Right renal cortex interstitium (tissue), 3 donors: ENCODE measurements at places on chromosomes 11 and 22.

GRCh38 chr22:19052941-19053541, 69.2 kb downstream of the DGCR2 start:
- DNase-seq: no peak

- no peak for DNase-seq
Measured at GRCh38 chr22:37100589-37101127, 8.9 kb downstream of the TMPRSS6 start.

GRCh38 chr11:94882931-94883330, 90.4 kb downstream of the CWC15 start:
- no peak for DNase-seq

- DNase-seq: no peak
Measured at GRCh38 chr11:46907606-46908005, 10.7 kb downstream of the LRP4 start.

GRCh38 chr11:497565-498296, 9.3 kb downstream of the RNH1 start:
- no peak for DNase-seq

- DNase-seq: no peak
Measured at GRCh38 chr22:23119494-23120414, 22.0 kb downstream of the RSPH14 start.

- DNase-seq: no peak
Measured at GRCh38 chr11:134070342-134070845, 1.5 kb downstream of the JAM3 start.

DNA sequence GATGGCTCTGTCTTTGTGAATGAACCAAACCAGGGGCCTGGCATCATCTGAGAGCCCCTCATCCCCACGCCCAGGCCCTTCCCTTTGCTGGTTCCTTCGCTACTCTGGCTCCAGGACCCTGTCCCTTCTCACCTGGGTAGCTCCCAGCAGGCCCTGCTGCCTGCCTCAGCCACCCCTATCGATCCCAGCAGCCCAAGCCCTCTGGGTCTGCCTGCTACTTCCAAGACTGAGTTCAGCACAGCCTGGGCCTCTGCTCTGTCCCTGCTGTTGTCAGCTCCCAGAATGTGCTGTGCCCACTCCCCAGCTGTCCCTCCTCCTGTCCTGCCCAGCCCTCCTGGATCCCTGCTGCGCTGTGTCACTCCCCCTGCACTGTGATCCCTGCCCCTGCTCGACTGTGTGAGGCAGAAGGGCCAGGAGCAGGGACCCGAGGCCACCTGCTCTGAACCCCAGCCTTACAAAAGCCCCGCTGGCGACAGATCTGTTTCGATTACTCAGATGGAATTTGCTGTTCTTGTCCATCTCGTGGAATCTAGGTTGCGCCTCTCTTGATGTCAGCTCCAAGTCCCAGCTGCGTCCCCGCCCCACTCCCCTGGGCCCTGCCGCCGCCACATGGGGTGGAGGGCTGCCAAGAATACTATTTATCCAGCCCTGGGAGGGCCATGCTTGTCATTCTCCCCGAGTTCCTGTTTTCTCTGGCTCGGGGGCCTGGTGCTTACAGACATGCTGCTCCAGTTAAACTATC, 13.0 kb downstream of the MRPL21 start:
- no peak for DNase-seq

DNA sequence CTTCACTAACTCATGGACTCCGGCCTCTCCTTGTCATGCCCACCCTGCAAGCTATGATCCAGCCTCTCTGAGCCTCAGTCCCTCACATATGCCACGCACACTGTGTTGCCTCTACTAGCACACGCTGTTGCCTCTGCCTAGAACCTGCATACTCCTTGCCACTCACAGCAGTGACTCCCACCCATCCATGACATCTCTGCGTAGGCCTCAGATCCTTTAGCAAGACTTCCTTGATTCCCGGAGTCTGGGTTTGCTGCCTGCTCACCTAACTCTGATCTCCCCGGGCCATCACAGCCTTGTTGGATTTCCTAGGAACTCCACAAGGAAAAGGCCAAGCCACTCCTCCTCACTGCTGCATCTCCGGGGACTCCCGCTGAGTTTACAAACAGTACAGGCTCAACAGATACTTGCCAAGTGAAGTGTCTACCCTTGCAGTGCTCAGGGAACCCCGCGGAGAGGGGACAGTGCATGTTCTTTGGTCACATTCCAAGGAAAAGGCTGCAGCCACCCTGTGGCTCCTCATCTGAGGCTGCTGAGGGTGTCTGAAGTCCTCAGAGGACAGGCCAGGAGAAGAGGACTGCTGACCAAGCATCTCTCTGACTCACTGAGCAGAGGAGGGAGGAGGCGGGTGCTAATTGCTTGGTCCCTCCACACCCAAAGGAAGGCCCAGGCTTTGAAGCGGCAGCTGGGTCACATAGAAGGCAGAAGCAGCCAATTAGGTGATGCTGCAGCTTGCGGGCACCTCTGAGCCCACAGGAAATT, 42.4 kb upstream of the NAV2 start:
- DNase-seq: no peak

- no peak for DNase-seq
Measured at GRCh38 chr22:38266120-38266519, 6.7 kb downstream of the TMEM184B start.

- no peak for DNase-seq
Measured at GRCh38 chr11:128205796-128206195, 381.6 kb downstream of the ETS1 start.

- DNase-seq: no peak
Measured at GRCh38 chr11:65551572-65552387, 6.4 kb downstream of the LTBP3 start.

DNA sequence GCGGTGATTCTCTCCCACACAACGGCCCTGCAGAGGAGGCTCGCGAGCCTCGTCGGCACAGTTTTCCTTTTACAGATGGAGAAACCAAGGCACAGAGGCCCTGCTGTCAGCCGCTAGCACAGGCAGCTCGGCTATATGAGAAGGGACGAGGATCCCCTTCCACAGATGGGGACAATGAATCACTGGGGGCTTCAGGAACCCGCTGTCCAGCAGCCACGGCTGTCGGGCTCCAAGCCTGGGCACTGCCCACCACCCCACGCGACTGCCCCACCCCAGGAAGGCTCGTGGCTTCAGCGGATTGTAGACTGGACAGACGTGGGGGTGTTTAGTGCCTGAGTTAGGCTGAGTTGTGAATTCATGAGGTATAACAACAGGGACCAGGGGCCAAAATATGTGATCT, 17.2 kb upstream of the FGF3 start:
- DNase-seq: no peak

- no peak for DNase-seq
Measured at GRCh38 chr11:36265793-36266628, 23.2 kb downstream of the COMMD9 start.

DNA sequence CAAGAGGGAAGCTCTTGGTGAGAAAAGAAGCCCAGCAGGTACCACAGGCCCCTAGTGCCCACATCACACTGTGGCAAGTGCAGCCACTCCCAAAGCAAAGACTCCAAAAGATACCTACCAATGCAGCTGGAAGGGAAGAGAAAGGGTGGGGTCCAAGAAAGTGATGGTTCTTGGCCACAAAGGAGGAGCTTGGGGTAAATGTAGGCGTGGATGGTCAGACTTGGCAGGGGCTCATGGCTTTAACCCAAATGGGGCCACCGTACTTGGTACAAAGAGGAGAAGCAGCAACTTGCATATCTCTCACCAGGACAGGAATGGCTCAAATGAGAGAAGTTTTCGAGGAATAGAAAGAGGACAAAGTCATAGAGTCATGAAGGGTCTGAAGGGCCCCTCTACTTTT, 4.8 kb downstream of the MAP3K11 start:
- DNase-seq: no peak

GRCh38 chr22:39236321-39237317, 8.2 kb downstream of the PDGFB start:
- no peak for DNase-seq

- DNase-seq: no peak
Measured at GRCh38 chr11:74446532-74446938, 20.8 kb downstream of the KCNE3 start.

DNA sequence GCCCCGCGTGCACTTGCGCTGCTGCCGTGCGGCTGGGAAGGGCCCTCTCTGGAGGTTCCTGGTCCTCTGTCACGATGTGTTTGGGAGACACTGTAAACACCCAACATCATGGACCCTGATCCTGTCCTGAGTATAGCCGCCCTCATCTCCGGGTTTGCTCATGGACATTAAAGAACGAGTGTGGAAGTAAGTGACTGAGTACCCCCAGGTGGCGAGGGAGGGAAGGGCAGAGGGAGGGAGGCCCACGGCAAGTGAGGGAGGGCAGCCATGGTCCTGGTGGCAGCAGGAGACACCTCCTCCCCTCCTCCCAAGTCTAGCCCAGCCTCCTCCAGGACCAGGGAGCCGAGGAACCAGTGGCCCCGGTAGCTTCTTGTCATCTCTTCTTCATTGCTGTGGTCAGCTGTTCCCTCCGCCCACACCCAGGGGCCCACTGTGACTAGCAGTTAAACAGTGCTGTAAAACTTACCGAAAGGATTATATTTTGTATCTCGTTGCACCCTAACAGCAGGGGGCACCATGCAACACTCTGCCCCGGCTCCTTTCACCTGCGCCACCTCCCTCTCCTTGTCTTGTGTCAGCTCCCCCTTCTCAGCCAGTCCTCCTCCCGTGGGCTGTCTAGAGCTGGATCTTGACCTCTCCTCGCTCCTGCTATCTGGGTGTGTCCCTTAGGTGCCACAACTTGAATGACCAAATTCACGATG, 566.5 kb upstream of the B3GAT1 start:
- no peak for DNase-seq

- DNase-seq: no peak
Measured at GRCh38 chr11:57083641-57084385, 95.1 kb downstream of the OR5AK2 start.

DNA sequence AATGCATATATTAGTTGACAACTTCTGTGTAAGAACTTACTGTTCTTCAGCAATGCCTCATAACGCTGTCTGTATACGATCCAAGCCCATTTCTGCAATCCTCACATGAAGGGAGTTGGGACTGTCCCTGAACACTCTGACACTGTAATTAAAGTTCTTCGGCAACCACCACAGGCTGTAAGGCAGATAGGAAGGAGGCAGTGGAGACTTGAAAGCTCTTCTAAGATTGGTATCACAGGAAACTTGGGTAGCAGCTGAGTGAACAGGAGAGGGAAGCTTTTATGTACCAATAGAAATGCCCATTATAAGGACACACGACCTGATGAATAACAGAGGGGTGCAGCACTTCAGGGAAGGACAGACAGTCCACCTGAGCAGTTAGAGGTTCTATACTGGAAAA, 12.0 kb upstream of the GAB2 start:
- no peak for DNase-seq
